Stimulated activated CD4-positive, alpha-beta T cell treated with anti-CD3 and anti-CD28 coated beads, Interleukin-2, amount 100 ng/mL, for 4 hours (primary cell): ENCODE measurements at places on chromosomes 1 and 21.

GRCh38 chr1:207981976-207982375 is 71.1 kb upstream of the CD34 start:
- no peak for DNase-seq

- no peak for DNase-seq
These were observed 605.8 kb upstream of the ADAMTS5 start for GRCh38 chr21:27572696-27573095.

- no peak for DNase-seq
These were observed 126.4 kb downstream of the FAM78B start for GRCh38 chr1:166040202-166040997.

DNA sequence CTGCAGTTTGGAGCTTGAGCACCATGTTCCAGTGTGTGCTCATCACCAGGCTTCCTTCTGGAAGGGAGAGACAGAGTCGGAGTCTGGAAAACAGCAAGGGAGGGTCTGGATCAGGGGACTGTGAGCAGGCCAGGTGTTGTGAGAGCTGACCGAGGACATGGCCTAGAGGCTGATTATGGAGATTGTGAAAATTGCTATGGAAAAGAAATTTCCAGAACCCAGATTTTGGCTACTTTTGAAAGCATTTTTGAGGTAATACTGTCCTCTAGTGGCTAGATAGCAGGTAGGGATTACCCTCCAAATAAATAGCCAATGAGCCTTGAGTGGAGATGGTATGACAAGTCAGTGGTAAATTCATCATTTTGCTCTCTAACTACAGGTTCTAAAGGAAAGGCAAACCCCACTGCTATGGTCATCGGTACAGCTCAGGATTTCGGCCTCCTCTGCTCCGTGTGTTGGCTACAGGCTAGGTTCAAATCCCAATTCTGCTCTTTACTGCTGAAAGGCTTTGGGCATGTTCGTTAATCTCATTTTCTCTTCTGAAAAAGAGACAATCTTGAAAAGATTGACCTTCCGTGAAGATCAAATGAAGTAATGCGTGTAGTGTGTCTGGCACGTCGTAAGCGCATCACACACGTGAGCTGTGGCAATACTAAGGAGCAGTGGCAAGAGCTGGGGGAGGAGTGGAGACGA is 1.0 kb upstream of the HAO2 start:
- no peak for DNase-seq

DNA sequence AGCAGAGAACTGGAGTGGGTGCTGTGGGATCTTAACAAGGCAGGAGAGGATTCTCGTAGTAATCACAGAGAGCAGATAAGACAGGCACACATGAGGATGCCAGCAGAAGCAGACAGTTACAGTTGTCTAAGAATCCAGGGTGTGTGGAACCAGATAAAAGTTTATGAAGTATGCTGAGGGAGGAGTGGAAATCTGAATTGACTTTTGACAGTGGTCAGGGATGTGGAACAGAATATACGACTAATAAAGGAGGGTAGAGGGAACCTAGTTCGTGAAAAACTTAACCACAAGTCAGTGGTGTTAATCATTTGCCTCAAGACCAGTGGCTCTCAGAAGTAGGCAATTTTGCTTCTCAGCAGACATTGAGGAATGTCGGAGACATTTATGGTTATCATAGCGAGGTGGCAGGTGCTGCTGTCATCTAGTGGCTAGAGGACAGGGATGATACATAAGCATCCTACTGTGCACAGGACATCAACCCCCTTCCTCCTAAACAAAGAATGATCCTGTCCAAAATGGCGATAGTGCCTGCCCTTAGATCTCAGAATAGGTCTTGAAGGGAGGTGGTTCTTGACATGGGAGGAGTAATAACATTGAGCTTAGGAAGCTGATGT is 3.0 kb downstream of the LRRC8D start:
- DNase-seq: no peak

DNA sequence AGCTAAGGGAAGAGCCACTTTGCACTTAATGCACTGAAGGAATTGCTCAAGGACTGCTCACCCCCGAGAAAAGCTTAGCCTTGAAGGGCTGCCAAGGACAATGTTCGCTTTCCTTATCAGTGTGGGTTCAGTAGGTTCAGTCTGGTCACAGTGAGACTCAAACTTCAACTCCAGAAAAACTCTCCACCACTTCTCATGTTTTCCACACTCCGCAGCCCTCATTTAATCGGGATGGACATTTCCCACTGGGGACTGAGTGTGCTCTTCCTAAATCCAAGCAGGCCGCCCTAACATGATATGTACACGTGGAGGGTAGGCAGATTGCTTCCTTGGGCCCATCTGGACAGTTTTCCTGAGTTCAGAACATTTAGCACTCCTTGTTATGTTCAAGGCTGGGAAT is 19.5 kb downstream of the SUSD4 start:
- no peak for DNase-seq
